ENCODE measurements at places on chromosomes 11 and 22.

GRCh38 chr11:46006418-46007070 is 84.1 kb downstream of the LARGE2 start:
- peak; percentile 88 for DNase-seq

DNA sequence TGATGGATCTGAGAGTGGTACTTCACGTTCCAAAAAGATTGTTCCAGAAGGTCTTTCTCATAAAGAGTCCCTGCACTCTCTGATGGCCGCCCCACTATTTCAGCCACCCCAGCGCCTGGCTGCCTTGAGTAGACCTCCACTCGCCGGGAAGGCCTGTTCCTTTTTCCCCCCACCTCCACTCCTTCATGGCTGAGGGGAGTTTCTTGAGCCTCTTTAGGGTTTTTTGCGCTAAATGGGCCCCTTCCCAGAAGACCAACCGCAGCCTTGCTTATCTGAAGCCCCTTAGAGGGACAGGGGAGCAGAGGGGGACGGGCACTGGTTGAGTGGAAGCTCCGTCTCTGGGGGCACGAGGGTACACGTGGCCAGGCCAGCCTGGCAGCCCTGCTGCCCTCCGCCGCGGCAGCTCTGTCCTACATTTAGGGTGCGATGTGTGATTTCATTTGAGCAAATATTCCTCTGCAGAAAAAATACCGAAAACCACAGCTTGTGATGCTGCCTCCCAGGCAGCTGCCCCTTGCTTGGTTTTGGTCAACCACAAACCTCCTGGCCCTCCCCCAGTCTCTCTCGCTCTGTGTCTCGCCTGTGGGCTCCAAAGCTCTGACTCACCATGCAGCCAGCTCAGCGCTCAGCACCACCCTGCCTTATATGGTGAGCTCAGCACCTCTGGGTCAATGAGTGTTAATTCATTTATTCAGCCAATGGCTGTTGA is 88.7 kb downstream of the TP53I11 start:
- peak; percentile 12 for DNase-seq

DNA sequence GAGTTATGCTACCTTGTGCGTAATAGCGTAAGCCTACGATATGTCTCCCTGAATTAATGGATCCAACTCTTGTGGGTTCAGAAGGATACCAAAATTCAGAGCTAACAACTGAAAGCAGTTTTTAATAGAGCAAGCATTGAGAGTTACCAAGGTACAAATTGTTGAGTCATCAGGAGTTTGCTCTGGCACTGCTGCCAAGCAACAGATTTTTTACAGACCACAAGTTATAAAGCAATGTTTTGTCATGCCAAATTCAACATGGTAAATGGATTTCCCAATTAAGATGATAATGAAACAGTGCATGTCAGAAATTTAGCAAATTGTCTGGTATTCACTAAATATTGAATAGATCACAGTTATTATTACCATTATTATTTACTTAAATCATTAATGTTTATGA is 295.6 kb downstream of the NELL1 start:
- peak; percentile 37 for DNase-seq

DNA sequence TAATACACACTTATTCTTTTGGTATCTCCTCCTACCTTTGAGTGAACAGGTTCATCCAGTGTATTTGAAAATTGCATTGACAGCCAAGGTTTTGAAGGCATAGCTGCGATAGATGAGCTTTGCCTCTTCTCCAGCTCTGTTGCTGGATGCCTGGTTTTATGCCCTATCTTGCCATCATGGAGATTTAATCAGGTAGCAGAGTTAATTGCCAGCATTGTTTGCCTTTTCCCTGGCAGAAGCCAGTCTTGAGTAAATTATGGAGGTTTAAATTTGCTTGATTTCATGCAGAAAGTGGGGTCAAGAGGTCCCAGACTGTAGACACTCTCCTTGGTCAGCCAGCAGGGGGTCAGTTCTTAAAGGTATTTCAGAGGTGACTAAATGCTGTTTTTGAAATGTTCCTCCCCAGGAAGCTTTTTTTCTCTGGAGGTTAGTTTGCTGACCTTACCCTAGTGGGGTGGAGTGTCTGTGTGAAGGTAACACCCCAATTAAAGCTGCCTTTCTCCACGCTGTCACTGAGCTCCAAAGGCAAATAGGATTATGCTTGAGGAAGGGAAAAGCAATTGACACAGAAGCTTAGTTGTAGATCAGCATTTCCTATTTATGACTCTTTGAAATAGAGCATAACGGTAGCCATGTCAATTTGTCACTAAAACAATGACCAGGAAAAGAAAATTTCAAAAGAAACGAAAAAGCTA is 96.0 kb downstream of the EXT2 start:
- DNase-seq = no peak

GRCh38 chr11:65437436-65438227 is 15.0 kb downstream of the NEAT1 start:
- no peak for DNase-seq

GRCh38 chr11:28903716-28904115 is 795.5 kb downstream of the METTL15 start:
- DNase-seq = no peak

DNA sequence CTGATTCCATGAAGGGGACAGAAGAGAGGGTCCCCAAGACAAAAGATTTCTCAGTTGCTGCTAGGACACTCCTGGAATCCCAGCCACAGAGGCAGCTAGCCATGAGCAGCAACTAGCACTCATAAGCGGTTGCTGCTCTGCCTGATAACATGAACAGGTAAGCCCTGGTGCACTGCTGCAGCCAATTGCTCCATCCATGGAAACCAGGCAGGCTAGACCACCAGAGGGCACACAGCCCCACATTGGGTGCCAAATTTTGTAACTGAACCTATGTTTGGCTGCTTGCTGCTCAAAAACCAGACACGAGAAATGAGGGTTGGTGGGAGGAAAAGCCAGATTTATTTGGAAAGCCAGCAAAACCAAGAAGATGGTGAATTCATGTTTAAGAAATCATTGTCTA is 21.9 kb upstream of the QSER1 start:
- no peak for DNase-seq

- no peak for DNase-seq
Observed at GRCh38 chr11:114015117-114015516, 40.2 kb downstream of the HTR3A start.

DNA sequence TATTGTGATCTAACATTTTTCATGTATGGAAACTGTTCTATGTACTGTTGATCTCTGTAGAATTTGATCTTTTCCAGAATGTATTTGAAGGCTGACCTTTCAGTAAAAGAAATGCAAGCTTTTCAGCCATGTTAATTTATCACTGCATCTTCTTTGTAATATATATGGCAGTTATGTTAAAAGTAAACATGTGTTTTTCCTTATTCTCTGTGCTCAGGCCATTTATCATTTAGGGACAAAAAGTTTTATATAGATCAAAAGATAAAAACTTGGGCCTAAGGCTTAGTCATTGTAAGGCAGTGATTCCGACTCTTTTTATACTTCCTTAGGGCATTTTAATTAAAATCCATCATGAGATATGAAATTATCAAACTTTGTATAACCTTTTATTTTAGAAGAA is 48.7 kb downstream of the KDM2A start:
- DNase-seq = no peak

GRCh38 chr11:133803026-133803425 is 42.3 kb downstream of the SPATA19 start:
- DNase-seq = no peak

DNA sequence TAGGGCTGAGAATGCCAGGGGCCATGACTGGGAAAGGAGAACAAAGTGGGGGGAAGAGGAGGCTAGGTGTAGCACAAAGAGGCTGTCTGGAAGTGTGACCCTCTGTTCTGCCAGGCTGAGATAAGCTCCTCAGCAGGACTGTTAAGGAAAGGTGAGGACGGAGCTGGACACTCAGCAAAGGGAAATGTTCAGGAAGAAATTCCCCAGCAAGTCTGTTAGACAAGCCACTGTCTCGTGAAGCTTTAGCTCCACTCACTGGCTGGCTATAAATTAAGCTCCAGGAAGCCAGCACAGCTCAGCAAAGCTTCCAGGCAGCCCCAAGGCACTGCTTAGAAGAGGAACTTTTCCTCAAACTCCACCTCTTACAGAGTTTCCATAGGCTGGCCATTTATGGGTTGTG is 181.2 kb upstream of the API5 start:
- peak; percentile 73 for DNase-seq

All from Ammon's horn (tissue), 1 donor.